ENCODE measurements at places on chromosomes 2 and 18. TPM values are rescaled to one million over a fixed set of nuclear protein-coding genes. Genes with fewer than 3 reads are reported as not detected.

SNRNP27 gene
- total RNA-seq: 12.6 TPM

TMEM237 gene
- total RNA-seq: 2.2 TPM

ST8SIA5 gene
- total RNA-seq: 0.92 TPM

MSH6 gene
- 23.2 TPM for total RNA-seq

GATA6 gene
- 14.0 TPM for total RNA-seq

DSC2 gene
- total RNA-seq: 4.6 TPM

NAT8 gene
- 32.4 TPM for total RNA-seq

GNAL gene
- total RNA-seq: 0.78 TPM

SFXN5 gene
- 47.3 TPM for total RNA-seq

RBM43 gene
- total RNA-seq: 3.0 TPM

ALK gene
- total RNA-seq: 0.04 TPM

SIX3 gene
- total RNA-seq: not detected

- no peak for DNase-seq
Observed at GRCh38 chr2:64718250-64718885, 64.7 kb upstream of the SERTAD2 start.

DNA sequence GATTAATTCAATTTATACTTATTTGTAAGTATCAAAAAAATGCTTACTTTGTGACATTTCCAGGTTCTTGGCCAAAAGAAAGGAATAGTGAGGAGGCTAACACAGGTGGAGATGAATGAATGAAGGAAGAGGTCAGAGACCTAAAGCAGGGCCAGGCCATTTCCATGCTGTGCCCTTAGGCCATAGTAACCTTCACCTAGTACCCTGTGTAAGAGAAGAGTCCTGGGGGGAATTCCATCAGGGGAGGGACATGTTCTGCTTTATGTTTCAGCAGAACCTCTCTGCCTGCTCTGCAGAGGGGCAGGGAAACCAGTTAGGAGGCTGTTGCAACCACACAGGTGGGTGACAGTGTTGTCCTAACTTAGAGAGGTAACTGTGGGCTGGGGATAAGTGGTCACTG lies 204.2 kb upstream of the CDH20 start:
- DNase-seq: no peak

DNA sequence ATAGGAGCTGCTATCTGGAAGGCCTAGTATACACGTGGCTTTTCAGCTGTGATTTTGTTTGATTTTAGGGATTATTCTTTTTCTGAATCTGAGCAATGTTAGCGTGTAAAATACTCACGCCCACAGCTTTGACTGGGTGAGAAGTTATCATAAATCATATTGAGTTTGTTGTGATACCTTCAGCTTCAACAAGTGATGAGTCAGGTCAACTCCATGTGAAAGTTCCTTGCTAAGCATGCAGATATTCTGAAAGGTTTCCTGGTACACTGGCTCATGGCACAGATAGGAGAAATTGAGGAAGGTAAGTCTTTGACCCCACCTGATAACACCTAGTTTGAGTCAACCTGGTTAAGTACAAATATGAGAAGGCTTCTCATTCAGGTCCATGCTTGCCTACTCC lies at the start of gene GKN1:
Gene GKN1 (plus strand): TSS at position 386 of the 400 bp plus-strand sequence. CDS start 42 bp downstream, outside the sequence.
- no peak for DNase-seq

GRCh38 chr2:32376756-32377155 lies 19.9 kb downstream of the BIRC6 start:
- no peak for DNase-seq

DNA sequence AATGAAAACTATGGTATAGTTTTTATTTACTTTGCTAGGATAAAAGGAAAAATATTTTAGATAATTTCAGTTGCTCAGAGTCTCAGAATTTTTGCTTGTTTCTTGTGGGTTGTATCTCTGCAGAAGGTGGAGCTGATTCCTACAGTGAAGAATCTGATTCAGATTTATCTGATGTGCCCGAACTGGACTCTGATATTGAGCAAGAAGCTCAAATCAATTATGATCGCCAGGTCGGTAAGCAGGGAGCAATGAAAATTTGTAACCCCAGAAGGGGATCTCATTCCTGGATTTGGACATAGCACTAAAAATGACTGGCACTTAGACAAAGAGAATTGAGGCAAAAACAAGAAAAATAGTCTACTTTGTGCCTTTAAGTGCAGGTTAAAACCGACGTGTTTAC lies 140.2 kb downstream of the EML6 start:
- DNase-seq: no peak

- DNase-seq: no peak
Observed at GRCh38 chr18:2913398-2914005, 66.7 kb downstream of the EMILIN2 start.

DNA sequence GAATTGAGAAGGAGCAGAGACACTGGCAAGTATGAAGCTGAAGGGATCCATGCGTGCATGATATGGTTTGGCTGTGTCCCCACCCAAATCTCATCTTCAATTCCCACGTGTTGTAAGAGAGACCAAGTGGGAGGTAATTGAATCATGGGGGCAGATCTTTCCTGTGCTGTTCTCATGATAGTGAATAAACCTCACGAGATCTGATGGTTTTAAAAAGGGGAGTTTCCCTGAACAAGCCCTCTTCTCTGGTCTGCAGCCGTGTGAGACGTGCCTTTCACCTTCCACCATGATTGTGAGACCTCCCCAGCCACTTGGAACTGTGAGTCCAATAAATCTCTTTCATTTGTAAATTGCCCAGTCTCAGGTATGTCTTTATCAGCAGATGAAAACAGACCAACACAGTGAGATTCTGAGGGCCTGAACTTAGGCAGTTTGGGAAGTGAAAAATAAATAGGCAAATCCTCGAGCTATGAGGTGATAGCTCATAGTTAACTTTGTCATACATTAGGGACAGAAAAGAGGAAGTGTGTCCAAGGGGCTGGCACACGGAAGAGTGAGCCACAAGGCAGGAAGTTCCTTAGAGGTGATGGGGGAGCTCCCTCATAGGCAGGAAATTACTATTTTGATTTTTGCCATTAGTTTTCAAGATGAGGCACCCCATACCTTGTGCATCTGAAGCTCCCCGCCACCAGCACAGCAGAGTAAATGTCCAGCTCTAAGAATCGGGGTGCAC lies 658.8 kb upstream of the ID2 start:
- DNase-seq: no peak

DNA sequence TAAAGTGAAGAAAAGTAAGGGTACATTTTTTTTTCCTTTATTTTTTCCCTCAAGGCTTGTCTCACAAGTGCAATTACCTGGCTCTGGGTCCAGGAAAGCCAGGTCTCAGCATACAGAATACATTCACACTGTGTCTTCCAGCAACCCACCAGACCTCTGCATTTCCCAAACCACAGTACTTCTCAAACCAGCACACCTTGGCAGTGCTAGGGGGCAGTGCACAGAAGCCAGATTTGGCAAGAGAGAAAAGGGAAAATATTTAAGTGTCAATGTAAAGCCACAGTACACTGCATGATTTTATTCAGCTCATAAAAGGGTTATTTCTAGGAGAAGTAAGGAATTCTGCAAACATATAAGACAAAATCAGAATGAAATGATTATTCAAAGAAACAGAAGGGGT lies 172.8 kb downstream of the NRXN1 start:
- DNase-seq: no peak

- DNase-seq: peak; percentile 75
Observed at GRCh38 chr2:199739413-199740110, 111.4 kb downstream of the FTCDNL1 start.

GRCh38 chr18:493986-494983 lies 6.2 kb downstream of the COLEC12 start:
- no peak for DNase-seq

DNA sequence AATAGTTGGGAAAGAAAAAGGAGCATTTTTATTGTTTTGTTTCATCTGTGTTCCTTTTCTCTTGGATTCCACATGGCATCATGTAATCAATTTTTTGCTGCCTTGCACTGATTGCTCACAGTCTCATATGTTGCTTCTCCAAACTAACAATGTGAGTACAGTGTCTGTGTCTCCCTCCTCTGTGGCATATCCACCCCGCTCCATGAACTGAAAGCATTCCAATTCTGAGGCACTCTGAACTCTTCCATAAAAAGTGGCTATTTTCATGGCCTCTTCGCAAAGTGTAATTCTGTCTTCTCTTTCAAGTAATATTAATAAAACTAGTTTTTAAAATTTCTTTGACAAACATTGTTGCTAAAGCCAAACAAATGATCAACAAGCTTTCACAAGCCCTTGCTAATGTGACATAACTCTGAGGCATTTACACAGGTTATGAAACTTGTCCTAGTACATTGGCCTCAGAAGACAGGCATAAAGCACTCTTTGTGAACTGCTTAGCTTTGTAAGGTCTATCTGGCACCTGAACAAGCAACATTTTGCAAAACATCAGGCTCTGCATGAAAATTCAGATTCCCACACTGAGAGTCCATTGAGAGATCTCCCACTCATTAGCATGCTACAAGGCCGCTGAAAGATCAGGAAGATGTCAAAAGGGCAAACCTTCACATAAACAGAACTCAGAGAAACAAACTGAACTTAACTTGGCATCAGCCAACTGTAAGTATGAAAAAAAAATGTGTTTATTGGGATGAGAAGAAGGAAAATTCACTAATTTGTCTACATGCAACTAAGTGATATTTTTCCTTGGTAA lies 33.0 kb downstream of the GPR75 start:
- no peak for DNase-seq

GRCh38 chr2:228839421-228839876 lies 431.6 kb downstream of the PID1 start:
- DNase-seq: peak; percentile 71

- no peak for DNase-seq
Observed at GRCh38 chr18:10559553-10560451, 34.0 kb downstream of the NAPG start.

- no peak for DNase-seq
Observed at GRCh38 chr2:164697688-164698461, 76.6 kb upstream of the GRB14 start.

- no peak for DNase-seq
Observed at GRCh38 chr2:27795868-27796277, 24.4 kb downstream of the MRPL33 start.

- DNase-seq: no peak
Observed at GRCh38 chr2:25635797-25636196, 37.6 kb downstream of the DTNB start.

DNA sequence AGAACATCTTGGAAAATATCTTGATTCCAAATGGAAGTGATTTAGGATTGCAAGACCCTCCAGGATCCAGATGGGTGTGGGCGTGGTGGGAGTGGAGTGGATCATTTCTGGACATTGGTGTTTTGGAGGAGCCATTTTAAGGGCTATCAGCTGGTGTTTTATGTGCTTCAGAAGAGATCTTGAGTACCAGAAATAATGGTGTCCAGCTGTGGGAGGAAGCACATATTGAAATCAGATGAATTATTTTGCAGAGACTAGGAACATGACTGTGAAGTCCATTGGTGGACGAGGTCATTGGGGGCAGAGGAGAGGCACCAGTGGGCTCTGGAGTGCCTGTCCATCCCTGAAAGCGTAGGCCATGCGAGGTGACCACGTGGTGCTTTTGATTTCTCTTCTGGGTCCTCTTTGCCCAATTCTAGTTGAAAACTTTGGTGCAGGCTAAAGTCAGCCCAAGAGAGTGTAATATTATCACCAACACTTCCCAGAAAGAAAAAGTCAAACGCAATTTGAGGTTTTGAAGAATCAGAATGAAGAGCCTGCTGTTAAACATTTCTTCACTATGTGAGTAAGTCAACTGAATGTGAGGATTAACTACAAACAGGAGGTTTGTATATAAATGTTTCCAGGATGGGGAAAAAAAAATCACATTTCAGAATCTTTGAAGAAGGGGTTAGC lies 31.6 kb downstream of the RNF144A start:
- no peak for DNase-seq

GRCh38 chr2:218292048-218293014 lies at the start of gene TMBIM1:
TMBIM1 (minus strand) TSS chr2:218292503; CDS start chr2:218282141, 10,362 bp downstream.
- DNase-seq: peak; percentile 88

- DNase-seq: no peak
Observed at GRCh38 chr2:165868211-165868610, 74.2 kb upstream of the GALNT3 start.

DNA sequence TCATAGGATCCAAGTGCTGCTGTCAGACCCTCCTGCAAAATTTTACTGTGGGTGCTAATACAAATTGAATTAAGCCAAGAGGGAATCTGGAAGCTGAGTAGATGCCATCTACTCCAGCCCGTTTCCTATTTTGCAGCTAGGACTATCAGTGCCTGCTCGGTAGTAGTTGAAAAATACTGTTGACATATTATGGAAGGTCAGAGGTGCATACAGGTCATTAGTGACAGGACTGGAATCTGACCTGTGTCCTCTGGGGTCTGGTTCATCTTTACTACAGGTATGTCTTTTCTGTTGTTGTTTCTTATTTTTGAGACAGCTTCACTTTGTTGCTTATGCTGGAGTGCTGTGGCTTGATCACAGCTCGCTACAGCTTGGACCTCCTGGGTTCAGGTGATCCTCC lies 58.8 kb downstream of the MAP4K4 start:
- no peak for DNase-seq

DNA sequence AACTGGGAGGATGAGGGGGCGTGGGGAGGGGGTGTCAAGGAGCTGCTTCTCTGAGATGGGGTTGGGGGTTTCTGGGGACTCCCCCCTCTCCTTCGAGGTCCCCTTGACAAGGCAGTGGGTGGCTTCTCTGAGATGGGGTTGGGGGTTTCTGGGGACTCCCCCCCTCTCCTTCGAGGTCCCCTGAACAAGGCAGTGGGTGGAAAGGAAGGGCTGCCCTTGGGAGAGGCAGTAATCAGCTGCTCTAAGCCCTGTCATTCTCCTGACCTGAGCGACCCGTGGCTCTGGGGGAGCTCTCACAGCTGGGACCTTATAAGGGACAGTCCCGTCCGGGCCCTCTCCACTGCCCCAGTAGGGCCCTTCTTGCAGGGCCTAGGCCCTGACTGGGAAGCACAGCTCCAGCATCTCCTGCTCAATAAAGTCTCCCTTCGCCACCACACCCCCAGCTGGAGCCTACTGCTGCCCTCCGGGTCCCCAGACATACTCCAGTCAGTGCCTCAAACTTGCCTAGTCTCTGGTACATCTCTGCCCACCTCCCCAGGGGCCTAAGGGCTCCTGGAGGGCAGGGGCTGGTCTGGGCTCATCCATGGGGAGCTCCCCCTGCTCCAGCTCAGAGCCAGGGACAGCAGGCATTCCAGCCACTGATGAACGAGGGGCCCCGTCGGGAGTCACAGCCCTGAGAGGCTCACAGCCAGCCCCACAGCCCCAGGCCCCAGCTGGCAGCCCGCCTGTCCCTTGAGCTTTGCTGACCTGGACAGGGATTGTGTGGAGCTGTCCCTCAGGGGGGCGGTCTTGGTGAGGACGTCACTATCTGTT lies 2.8 kb downstream of the GAREM2 start:
- DNase-seq: no peak

Measured in right lobe of liver (tissue), 6 donors.